ENCODE measurements at places on chromosomes 12 and 14.

DNA sequence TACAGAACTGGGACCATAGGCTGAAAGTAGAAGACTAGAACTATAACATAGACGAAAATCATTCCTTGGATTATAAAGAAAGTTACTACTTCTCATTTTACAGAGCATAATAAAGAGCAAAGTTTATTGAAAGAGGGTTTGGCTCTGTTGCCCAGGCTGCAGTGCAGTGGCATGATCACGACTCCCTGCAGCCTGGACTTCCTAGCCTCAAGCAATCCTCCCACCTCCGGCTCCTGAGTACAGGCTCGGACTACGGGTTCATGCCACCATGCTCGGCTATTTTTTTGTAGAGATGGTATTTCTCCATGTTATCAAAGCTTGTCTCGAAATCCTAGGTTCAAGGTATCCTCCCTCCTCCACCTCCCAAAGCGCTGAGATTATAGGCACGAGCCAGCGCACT is 190.1 kb upstream of the FOXG1 start:
- DNase-seq, result no peak

DNA sequence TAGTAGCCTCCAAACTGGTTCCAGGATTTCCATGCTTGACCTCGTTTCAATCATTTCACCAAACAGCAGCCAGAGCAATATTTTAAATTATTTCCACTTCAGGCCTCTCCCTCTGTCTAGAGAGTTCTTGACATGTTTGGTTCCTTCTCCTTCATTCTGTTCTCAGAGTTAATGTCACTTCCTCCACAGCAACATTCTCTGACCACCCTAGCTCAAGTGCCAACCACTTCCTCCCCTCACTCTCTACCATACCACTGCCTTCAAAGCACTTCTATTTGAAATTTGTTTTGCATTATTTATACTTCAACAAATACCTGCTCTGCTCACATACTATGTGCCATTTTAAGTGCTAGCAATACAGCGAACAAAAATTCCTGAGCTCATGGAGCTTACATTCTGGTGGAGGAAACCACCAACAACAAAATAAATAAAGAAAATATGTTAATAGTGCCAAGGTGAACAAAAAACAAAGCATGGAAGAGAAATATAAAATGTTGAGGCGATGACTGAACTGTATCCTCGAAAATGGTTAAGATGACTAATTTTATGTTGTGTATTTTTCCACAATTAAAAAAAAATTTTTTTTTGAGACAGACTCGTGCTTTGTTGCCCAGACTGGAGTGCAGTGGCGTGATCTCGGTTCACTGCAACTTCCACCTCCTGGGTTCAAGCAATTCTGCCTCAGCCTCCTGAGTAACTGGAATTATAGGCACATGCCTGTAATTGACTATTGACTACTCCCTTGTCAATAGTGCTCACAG is 17.3 kb downstream of the BAZ1A start:
- no peak for DNase-seq

DNA sequence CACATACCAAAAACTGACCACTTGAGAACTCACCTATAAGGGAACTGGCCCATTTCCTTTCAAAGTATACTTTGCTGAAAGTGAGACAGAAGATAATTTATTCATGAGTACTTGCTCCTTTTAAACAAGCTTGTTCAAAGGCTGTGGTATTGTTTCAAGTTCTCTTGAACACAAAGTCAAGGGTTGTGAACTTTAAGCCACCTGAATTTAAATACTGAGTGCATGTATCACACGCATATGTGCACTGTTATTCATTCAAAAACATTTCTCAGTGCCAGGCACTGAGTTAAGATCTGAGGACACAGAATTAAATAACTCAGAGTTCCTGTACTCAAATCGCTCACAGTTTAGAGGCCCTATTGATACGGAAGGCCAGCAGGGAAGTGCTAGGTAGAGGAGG is 19.1 kb upstream of the LDHB start:
- no peak for DNase-seq

DNA sequence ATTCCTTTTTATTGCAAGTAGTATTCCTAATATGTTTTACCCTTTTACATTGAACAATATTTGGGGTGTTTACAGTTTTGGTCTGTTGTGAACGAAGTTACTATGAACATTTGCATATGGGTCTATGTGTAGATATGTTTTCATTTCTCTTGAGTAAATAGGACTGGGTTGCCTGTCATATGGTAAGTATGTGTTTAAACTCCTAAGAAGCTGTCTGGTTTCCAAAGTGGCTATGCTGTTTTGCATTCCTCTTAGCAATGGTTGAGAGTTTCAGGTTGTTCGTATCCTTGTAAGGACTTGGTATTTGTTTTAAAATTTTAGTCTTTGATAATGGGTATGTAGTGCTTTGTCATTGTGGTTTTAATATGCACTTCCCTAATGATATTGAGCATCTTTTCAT is 6.3 kb downstream of the METAP2 start:
- no peak for DNase-seq

GRCh38 chr12:124618291-124618902 is 51.0 kb upstream of the NCOR2 start:
- no peak for DNase-seq

GRCh38 chr14:101017209-101017608 is 113.7 kb upstream of the RTL1 start:
- no peak for DNase-seq

DNA sequence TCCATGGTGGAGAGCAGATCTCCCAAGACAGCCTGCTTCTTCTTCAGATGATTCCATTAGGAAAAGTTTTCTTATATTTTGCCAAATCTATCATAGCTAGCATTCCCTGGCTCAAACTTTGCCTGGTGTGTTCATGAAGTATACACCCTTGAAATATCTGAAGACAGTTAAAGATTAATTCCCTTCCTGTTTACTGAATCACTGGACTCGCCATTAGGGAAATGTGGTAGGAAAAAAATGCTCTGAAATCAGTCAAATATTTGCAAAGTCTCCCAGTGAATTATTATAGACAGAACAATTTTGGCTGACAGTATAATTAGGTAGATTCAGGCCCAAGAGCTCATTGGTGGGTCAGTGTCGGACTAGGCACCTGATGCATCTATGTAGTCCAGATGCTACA is 86.5 kb downstream of the PDZRN4 start:
- no peak for DNase-seq

DNA sequence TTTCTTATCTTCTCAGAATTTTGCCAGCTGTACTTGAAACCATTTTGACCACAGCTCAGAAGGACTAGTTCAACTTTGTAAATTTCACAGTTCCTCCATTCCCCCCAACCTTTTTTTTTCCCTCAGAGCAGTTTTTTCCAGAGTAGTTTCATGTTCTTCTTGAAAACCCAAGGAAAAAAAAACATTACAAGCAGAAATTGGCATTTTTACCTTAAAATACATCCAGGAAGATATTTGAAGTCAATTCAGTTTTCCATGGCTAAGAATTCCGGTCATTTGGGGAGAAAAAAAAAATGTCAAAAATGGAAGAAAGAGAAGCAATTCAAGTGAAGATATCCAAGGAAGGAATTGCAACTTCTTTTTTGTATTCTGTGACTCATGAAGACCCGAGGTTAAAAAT is 39.5 kb downstream of the SYNE2 start:
- DNase-seq, result no peak

DNA sequence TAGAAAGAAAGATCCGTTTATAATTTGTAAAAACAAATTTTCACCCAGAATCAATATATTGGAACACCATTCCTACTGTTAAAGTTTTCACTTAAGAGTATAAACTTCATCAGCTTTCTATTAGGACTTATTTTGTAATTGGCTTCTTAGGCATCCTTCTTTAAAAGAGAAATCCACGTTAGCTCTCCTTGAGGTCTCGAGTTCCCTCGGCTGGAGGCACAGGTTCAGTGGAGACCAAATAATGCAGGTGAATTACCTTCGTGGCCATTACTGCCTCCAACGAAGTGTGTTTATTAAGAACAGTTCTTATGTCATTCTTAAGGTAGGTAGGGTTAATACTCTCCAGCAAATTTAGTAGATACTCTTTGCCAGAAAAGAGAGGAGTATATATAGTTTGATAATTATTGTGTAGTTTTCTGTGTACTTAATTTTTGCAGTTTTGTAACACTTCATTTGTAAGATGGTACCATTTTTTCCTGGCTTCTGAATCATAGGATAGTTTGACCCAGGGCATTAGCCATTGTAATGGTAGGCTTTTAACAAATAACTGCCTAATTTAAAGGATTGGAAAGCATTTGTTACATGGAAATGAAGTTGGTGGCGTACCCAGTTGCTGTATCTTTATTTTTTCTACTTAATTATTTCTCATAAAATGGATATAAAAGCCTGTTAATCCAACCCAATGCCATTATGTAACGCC is 2.2 kb downstream of the CALM1 start:
- no peak for DNase-seq

- no peak for DNase-seq
Measured at GRCh38 chr14:65471038-65471878, 58.7 kb downstream of the FUT8 start.

GRCh38 chr12:122381021-122381420 is 41.4 kb downstream of the CLIP1 start:
- DNase-seq, result no peak

- no peak for DNase-seq
Measured at GRCh38 chr12:116990971-116991966, 80.5 kb downstream of the FBXW8 start.

DNA sequence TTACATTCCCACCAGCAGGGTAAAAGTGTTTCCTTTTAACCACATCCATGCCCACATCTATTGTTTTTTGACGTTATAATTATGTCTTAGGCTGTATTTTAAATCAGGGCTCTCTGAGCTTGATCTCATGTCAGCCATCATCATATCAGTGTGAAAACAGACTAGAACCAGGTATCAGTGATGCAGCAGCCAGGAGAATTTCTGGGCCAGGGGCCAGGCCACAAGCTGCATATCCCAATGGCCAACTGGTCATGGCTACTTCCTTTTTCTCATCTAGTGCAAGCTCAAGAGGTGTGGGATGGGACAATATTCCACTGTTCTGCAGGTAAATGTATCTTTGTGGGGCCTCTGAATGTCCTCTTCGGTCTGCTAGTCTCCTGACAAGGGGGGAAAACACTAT is 125.1 kb downstream of the CRADD start:
- no peak for DNase-seq

- DNase-seq, result no peak
Measured at GRCh38 chr12:22526836-22527235, 17.5 kb downstream of the C2CD5 start.

DNA sequence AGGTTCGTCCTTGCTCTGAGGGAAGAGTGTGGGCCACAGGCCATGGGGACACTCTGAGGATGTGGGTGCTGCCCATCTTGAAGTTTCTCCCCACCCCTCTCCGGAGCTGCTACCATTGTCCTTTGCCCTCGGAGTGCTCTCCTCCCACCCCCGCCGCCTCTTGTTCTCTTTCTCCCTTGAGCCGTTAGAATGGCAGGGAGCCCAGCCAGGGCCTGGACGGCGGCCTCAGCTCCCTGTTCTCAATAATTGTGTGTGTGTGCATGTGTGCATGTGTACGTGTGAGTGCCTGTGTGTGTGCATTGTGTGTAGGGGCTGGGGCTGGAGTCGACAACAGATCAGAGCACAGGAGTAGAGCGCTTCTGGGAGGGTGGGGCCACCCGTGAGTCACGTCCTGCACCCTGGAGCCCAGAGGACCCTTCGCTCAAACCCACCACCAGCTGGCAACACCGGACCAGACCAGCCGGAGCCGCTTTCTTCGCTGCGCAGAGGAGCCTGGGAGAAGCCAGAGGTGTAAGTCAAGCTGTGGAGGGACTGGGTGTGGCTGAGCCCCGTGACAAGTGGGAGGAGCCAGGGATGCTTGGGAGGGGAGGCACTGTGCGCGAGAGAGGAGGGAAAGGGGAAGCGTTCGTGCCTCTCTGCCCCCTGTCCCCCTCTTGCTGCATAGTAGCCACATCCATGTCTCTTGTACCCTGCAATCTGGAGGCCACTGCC is 25.9 kb upstream of the KCNA5 start:
- DNase-seq, result no peak

DNA sequence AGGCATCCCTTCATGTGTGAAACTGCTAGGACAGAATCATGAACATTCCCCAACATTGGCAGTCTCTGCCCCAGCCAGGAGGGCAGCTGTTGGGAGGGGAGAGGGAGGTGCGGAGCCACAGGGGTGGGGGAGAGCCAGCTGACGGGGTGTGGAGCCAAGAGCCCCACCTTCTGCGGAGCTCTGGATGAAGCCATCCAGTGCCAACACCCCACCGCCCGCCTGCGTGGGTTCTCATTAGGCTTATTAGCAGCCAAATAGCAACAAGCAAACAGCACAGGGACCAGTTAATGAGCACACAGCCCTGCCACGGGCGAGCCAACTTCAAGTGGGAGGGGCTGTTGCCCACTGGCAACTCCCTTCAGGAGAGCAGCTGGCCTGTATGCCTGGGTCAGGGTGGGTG is 12.1 kb downstream of the LTBP2 start:
- DNase-seq, result no peak

GRCh38 chr12:94372461-94372860 is 87.2 kb downstream of the CEP83 start:
- DNase-seq, result no peak

DNA sequence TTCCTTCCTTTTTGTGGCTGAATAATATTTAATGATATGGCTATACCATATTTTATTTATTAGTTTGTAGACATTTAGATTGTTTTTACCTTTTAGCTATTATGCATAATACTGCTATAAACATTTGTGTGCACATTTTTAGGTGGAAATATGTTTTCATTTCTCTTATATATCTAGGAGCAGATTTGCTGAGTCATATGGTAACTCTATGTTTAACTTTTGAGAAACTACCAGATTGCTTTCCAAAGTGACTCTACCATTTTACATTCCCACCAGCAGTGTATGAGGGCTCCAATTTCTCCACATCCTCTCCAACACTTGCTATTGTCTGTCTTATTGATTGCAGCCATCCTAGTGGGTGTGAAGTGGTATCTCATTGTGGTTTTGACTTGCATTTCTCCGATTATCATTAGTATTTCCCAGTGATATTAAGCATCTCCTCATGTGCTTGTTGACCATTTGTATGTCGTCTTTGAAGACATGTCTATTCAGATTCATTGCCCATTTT is 160.2 kb downstream of the KICS2 start:
- DNase-seq, result no peak

GRCh38 chr14:92026548-92027190 is 13.2 kb downstream of the TRIP11 start:
- no peak for DNase-seq

GRCh38 chr12:123131879-123132402 is 18.9 kb downstream of the PITPNM2 start:
- no peak for DNase-seq

DNA sequence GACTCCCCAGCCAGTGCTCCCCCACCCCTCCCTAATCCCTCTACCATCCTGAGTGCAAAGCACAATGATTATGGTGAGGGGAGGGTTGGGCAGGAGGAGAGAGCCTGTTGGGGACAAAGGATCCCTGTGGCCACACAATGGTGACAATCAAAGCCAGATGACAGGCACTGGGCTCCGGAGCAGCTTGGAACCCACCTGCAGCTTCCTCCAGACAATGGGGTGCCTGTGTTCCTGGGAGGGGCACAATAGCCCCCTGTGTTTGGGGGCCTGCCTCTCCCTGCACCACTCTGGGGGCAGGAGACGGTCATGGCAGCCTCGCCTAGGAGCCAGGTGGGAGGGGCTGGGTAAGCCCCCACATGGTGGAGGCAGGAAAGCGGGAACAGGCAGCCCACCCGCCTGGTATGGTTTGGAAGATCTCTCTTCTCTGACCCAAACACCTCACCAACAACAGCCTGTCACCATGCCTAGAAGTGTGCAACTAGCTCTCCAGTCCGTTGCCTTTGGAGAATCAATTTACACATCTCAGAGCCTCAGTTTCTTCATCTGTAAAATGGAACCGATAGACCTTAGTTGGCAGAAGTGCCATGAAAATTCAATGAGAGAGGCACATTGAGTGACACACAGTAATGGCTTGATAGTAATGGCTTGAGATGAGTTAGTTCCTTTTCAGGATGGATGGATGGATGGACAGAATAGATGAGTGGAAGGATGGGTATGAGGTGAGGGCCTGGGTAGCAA is 53.0 kb downstream of the MVK start:
- no peak for DNase-seq
